GM23338 (cell line): ENCODE measurements at places on chromosomes 5 and 9.
A peak's percentile ranks its signal among the peaks of the same experiment; 100 is the strongest.

DNA sequence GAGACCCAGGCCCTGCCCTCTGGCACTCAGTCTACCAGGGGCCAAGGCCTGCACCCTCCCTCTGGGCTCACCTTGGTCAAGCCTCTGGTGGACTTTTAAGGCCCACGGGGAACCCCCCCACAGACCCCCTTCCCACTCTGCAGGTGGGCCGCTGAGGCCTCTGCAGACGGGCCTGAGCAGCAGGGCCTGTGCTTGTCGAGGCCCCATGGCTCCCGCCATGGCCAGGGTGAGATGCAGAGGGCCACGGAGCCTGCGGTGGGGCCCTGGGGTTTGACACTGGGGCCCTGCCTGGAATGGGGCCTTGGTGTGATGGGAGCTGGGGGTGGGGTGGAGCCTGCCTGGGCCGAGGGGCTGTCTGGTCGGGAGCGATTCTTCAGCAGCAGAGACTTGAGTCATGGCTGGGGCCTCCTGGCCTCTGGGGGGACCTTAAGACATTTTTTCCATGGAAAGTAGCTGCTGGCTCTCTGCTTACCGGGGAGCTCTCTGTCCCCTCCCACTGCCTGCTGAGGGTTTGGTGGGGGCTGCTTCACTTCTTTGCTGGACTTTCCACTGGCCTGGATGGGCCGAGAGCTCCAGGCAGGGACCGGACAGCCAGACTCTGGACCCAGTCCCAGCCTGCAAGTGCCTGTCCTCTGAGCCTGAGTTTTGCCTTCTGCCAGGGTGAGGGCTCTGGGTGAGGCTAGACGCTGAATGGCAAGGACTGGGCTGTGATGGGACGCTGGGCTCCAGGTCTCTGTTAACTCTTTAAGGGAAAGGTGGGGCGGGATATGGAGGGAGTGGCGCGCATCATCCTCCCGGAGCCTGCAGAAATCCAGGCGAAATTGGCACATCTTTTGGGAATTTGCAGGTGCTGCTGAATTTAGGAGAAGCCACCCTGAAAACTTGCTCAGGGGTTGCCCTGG, 132.2 kb downstream of the RXRA start:
- DNase-seq: no peak
- no peaks in the 10 kb centered on the region for H3K36me3 ChIP-seq
- no peaks in the 10 kb centered on the region for H3K27me3 ChIP-seq
- no peak overlapping the region for H3K4me3 ChIP-seq

DNA sequence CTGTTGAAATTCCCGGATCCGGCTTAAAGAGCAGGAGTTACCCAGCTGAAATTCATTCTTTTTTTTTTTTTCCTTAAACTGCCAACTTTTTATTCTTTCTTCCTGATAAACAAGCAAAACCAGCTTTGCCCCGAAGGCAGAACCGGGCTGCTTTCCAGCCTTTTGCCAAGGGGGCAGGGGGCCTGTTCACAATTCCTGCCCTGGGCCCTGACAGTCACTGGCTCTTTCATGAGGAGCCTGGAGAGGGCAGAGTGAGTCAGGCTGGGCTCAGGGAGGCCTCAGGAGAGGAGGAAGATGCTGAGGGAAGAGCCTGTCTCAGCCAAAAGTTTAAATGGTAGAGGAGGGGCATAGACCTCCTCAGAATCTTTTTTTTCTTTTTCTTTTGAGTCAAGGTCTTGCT, 4.8 kb downstream of the GLIPR2 start:
- peaks cover 11% of the 10 kb centered on the region; the same call in 1 of the 2 replicates for H3K4me1 ChIP-seq
- no peak overlapping the region for H3K4me3 ChIP-seq
- peak; percentile 59 for DNase-seq
- H3K36me3 ChIP-seq: no peaks in the 10 kb centered on the region
- no peak overlapping the region for H3K27ac ChIP-seq
- H3K27me3 ChIP-seq: peaks cover 38% of the 10 kb centered on the region

DNA sequence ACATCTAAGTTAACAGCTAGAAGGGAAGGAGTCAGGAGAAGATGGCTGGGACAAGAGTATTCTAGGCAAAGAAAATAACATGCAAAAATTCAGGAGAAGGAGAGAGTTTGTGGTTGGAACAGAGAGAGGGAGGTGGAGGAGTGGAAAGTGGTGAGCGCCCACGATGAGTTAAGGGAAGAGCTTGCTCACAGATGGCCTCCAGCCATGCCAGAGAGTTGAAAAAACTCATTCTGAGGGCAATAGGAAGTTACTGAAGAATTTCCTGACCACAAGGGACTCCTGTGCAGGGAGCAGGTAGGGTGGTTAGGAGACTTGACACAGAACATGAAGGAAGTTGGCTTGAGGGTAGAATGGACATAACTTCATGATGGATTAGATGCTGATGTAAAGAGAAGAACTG, 159.7 kb downstream of the DOCK2 start:
- H3K4me1 ChIP-seq: peaks cover 17% of the 10 kb centered on the region
- no peak for DNase-seq

- H3K4me3 ChIP-seq: no peak overlapping the region
- H3K27me3 ChIP-seq: no peaks in the 10 kb centered on the region
These were observed 16.7 kb upstream of the COMMD10 start for GRCh38 chr5:116068028-116068632.

DNA sequence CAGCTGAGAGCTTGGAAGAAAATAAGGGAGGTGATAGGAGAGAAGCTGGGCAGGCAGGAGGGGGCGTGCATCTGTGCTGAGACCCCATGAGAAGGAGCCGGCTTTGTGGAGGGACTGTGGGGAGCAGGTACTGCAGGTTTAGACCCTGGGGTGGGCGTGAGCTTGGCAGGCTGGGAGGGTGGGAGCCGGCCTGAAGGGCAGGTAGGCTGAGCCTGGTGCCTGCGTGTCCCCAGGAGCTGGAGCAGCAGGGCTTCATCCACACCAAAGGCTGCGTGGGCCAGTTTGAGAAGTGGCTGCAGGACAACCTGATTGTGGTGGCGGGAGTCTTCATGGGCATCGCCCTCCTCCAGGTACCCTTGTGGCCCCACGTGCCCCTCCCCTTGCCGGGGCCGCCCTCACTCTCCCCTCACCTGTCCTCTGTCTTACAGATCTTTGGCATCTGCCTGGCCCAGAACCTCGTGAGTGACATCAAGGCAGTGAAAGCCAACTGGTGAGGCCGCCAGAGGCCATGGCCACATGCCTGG, 9.2 kb downstream of the TSPAN17 start:
- H3K27ac ChIP-seq: no peak overlapping the region
- no peak overlapping the region for H3K4me3 ChIP-seq
- DNase-seq: peak; percentile 23
- no peaks in the 10 kb centered on the region for H3K36me3 ChIP-seq

GRCh38 chr9:116928884-116929283, 241.8 kb downstream of the TRIM32 start:
- no peaks in the 10 kb centered on the region for H3K27me3 ChIP-seq
- H3K36me3 ChIP-seq: no peaks in the 10 kb centered on the region
- peak; percentile 91 for DNase-seq

DNA sequence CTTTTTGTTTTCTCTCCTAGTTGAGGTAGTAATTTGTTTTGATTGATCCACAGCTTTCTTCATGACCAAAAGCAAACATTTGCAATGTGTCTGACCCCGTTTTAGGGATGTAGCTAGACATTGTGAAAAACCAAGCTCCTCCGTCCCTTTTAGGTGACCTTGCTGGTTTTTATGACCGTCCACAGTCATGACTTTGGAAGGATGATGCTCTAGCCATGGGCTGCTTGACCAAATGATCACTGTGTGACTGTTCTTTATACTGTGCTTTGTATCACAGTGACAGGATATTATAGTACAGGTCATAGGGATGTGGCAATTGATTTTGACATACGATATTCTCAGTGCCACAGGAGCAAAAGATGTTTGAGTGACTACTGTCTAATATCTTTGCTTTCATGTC, 54.4 kb downstream of the KCNN2 start:
- DNase-seq: no peak
- H3K27ac ChIP-seq: no peak overlapping the region
- H3K27me3 ChIP-seq: no peaks in the 10 kb centered on the region
- no peaks in the 10 kb centered on the region for H3K36me3 ChIP-seq
- H3K4me1 ChIP-seq: peaks cover 6% of the 10 kb centered on the region; the same call in 1 of the 2 replicates

DNA sequence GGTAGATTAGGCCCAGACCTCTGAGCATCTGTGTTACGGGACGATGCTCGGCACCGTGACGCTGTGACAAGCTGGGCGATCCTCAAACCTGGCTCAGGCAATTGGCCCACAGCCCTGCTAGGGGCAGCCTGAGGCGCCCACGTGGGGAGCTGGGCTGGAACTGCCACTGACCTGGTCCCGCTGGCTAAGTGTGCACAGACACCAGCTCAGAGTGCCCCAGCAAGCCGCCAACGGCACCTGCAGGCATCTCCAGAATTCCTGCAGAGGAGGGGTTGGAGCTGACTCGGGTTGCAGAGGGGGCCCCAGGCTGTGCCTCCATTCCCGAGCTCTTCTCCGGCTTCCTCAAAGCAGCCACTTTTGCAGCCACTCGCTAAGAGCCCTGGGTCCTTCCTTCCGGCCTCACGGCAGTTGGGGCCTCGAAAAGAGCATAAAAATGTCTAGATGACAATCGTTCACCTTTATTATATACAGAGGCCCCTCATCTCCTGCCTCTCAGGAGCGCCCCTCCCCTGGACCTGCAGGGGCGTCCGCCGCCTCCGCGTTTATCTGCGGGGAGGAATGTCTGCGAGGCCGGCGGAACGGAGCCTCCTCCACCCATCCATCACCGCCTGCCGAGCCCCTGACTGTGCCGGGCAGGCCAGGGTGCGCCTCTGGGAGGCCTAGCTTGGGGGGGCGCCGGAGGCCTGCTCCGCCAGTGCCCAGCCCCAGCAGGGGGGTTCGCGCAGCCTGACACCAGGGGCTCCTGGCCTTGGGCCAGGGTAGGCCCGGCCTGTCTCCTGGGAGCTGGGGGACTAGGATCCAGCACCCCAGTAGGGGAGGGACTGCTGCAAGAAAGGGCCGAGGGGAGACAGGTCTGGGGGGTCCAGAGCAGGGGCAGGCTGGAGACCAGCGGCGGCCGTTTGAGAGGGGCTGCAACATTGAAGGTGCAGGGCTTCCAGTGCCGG, 144.9 kb downstream of the BARX1 start:
- no peaks in the 10 kb centered on the region; the same call in 1 of the 2 replicates for H3K4me1 ChIP-seq
- no peak overlapping the region for H3K4me3 ChIP-seq
- H3K27me3 ChIP-seq: no peaks in the 10 kb centered on the region
- no peak overlapping the region for H3K27ac ChIP-seq
- peak; percentile 65 for DNase-seq
- H3K36me3 ChIP-seq: no peaks in the 10 kb centered on the region

DNA sequence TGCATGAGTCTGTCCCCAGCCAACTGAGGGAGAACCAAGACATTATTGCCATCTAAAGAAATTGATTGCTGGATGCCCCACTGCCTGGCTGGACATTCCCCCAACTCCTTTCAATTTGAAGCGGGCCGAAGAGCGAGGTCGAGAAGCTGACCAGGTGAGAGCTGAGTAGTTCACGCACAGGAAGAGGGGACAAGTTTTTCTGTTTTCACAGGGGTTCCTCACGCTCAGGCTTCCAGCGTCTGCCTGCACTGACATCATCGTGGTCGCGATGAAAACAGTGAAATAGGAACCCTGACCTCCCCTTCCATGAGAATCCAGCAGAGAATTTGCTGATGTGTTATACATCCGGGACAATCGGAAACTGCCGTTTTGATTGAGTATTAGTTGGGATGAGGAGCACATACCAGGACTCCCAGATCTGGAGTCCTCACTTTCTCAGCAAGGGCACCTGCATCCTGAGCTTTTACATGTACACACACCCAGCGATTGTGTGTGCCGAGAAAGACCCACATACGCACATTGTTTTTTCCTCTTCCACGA, 3.1 kb upstream of the DMRT3 start:
- no peak overlapping the region for H3K27ac ChIP-seq
- DNase-seq: peak; percentile 17

- H3K4me3 ChIP-seq: no peak overlapping the region
- no peak for DNase-seq
- H3K4me1 ChIP-seq: no peaks in the 10 kb centered on the region
- no peaks in the 10 kb centered on the region for H3K27me3 ChIP-seq
These were observed 20.7 kb upstream of the TMOD1 start for GRCh38 chr9:97480749-97481148.

DNA sequence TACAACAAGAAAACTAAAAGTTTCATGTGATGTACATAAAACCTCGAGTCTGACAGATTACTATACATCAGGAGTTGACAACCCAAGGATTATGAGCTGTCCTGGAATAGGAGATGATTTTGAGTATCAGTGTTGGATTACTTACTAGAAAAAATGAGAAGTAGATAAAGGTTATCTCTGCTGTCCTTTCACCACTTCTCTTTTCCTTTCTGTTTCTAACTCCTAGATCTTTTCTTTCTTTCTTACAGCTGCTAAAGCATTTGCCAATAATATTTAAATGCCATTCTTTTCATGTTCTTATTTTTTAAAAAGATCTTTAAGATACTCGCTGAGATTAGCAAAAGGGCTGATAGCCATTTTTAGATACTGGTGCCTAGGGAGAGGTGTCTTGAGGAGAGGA, 14.8 kb downstream of the RBM27 start:
- H3K36me3 ChIP-seq: 0 out of 2 replicates have a peak, but pooled peaks cover under 1% of the 10 kb centered on the region
- H3K4me3 ChIP-seq: no peak overlapping the region
- no peak overlapping the region for H3K27ac ChIP-seq
- DNase-seq: no peak
- no peaks in the 10 kb centered on the region for H3K4me1 ChIP-seq

DNA sequence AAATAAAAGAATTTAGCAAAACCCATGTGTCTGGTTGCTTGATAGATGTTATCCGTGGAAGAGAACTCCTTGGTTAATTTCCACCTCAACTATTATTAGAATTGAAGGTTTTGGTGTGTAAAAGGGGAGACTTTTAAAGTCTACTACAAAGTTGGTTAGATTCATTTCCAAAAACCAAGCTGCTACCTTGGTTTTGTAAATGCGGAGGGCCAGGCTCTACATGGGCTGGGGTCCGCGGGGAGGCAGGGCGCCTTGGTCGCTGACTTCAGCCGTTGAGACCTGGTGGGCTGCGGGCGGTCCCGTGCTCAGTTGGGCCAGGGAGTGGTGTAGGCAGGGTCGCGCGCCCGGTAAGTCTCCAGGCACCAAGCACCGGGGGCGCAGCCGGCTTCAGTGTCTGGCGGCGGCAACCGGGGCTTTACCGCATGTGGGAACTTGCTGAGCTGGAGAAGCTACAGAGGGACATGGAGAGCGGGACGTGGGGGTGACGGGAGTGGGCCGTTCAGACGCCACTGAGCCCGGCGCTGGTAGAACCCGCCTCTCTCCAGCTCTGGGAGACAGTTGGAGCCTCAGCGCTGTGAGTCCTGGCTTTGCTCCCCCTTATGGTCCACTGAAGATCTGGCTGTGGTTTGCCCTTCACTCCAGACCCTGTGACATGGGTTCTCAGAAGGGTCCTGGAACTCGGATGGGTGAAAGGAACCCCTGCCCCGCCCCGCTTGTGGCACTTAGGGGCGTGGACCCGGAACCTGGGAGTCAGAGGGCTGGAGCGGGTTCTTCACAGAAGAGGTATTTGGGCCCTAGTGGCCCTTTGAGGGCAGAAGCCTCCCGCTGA, 11.8 kb downstream of the NR2F1 start:
- DNase-seq: peak; percentile 53
- H3K27me3 ChIP-seq: peaks cover 100% of the 10 kb centered on the region
- peaks cover 56% of the 10 kb centered on the region for H3K4me1 ChIP-seq
- H3K4me3 ChIP-seq: peak overlapping the region; percentile 48
- no peaks in the 10 kb centered on the region; the same call in 1 of the 2 replicates for H3K36me3 ChIP-seq
- H3K27ac ChIP-seq: no peak overlapping the region
